Activated CD4-positive, alpha-beta memory T cell treated with anti-CD3 and anti-CD28 coated beads for 36 hours (primary cell): ENCODE measurements at places on chromosomes 3 and 15. TPM values are rescaled to one million over a fixed set of nuclear protein-coding genes. Genes with fewer than 3 reads are reported as not detected.

GRCh38 chr3:38343797-38344594 lies 2.6 kb upstream of the XYLB start:
- no peak overlapping the region for H3K27ac ChIP-seq
- H3K4me3 ChIP-seq: no peak overlapping the region
- DNase-seq: no peak
- H3K27me3 ChIP-seq: no peaks in the 10 kb centered on the region
- H3K4me1 ChIP-seq: peaks cover 6% of the 10 kb centered on the region

DNA sequence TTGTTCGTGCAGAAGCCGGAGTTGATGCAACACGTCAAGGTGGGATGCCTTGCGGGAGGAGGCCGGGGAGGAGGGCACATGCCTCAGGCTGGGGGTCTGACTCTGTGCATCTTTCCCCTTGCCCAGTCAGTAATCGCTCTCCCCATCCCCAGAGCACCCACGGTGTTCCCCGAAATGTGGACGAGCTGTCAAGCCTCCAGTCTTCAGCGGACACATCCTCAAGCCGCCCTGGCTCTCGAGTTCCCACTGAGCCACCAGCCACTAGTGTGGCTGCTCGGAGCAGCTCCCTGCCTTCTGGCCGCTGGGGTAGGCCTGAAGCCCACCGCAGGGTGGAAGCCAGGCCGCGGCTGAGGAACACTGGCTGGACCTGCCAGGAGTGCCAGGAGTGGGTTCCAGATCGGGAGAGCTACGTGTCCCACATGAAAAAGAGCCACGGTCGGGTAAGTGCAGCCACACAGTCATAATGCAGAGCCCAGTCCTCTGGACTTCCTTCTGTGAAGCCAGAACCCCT lies 18.7 kb upstream of the ALPK3 start:
- H3K36me3 ChIP-seq: peaks cover 52% of the 10 kb centered on the region
- DNase-seq: no peak
- H3K4me1 ChIP-seq: no peaks in the 10 kb centered on the region
- H3K27me3 ChIP-seq: no peaks in the 10 kb centered on the region
- H3K27ac ChIP-seq: no peak overlapping the region

DNA sequence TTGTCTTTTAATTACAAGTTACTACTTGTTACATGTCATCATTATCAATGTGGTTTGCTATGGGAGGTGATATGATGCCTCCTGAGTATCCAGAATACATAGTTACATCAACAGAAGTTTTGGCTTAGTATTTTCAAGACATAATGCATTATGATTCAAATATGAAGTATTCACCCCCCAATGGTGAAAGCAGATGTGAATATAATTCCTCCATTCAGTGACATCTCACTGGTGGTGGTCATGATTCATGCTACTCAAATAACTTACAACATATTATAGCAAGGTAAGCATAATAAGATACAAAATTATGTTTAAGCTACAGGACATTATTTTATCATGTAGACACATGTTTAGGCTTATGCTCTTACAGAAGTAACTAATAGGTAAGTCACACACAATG lies 34.9 kb upstream of the TTBK2 start:
- H3K27me3 ChIP-seq: no peaks in the 10 kb centered on the region
- peaks cover 56% of the 10 kb centered on the region for H3K36me3 ChIP-seq
- no peak overlapping the region for H3K27ac ChIP-seq
- H3K4me1 ChIP-seq: peaks cover 7% of the 10 kb centered on the region
- no peak for DNase-seq

SLC25A38 gene
- 23.1 TPM for total RNA-seq

PIGZ gene
- 0.71 TPM for total RNA-seq

DNA sequence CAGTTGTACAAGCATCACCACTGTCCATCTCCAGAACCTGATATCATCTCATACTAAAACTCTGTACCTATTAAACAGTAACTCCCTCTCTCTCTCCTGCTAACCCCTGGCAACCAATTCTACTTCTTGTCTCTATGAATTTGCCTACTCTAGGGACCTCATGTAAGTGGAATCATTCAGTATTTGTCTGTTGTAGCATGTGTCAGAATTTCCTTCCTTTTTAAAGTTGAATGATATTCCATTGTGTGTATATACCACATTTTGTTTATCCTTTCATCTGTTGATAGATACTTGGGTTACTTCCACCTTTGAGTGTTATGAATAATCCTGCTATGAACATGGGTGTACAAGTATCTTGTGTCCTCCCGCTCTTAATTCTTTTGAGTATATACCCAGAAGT lies 16.6 kb downstream of the ZNF592 start:
- DNase-seq: no peak
- no peaks in the 10 kb centered on the region for H3K27me3 ChIP-seq
- no peak overlapping the region for H3K4me3 ChIP-seq
- peaks cover 25% of the 10 kb centered on the region for H3K36me3 ChIP-seq
- H3K27ac ChIP-seq: peak overlapping the region; percentile 8

RTP3 gene
- not detected for total RNA-seq

IL20RB gene
- total RNA-seq: 0.97 TPM

PATL2 gene
- total RNA-seq: 17.2 TPM

GRCh38 chr15:45763170-45763869 lies 128.5 kb downstream of the SQOR start:
- no peaks in the 10 kb centered on the region for H3K36me3 ChIP-seq
- H3K27ac ChIP-seq: no peak overlapping the region
- no peak for DNase-seq
- no peaks in the 10 kb centered on the region for H3K4me1 ChIP-seq
- H3K4me3 ChIP-seq: no peak overlapping the region

IL12A gene
- total RNA-seq: not detected

CAMK1 gene
- 51.9 TPM for total RNA-seq

IQCF5 gene
- not detected for total RNA-seq

DNA sequence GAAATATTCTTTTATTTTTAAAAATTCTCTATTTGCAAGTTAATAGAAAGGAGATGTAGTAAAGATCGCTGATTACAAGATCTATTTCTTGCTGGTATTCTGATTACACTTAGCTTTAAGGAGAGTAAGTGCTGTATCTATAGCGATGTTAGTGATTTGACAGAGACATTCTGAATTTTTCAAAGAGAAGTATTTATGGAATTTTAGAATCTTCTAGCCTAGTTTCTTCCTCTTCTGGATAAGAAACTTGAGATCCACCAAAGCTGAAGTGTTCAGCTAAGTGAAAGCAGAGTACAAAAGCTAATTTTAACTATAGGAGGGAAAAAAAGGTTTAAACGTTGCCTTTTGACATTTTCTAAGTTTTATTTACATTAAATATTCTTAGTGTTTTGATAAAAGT lies 72.1 kb upstream of the RARB start:
- H3K36me3 ChIP-seq: no peaks in the 10 kb centered on the region
- no peak overlapping the region for H3K4me3 ChIP-seq
- no peaks in the 10 kb centered on the region for H3K4me1 ChIP-seq
- H3K27ac ChIP-seq: no peak overlapping the region

- no peaks in the 10 kb centered on the region for H3K27me3 ChIP-seq
- H3K36me3 ChIP-seq: peaks cover 5% of the 10 kb centered on the region
- no peak overlapping the region for H3K4me3 ChIP-seq
- no peak for DNase-seq
- H3K27ac ChIP-seq: no peak overlapping the region
- no peaks in the 10 kb centered on the region for H3K4me1 ChIP-seq
These were observed 45.6 kb downstream of the DCBLD2 start for GRCh38 chr3:98855806-98856400.
